ENCODE measurements at places on chromosomes 6 and 20.

DNA sequence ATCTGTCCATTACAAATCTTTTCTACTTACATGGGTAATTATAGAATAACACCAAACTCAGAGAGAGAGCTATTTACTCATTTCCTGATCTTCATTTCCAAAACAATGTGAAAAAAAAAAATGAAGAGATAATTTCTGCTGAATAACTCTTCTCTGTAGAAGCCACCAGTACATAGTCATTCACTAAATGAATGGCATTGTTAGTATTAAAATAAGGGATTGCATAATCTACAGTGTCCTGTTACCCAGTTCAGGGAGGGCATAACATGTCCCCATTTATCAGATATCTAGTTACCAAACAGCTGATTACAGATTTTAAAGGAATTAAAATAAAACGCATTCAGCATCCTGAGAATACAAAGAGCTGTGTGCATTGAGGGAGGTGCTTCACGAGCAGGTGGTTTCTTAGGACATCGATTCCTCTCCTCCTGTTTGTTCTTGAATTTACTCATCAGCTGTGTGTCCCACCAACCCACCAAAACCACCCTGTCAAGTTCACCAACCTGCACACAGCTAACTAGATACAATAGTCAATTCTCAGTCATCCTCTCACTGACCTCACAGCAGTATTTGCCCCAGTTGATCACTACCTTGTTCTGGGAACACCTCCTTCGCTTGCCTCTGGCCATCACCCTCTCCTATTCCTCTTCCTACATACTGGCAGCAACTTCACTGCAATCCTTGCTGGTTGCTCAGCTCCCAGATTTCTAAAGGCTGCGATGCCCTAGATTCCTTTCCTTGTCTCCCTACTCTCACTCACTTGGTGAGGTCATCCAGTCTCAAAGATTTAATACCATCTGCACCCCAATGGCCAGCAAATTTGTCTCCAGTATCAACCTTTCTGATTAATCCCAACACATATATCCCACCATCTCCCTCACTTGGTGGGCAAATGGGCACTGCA is 18.7 kb downstream of the CNKSR3 start:
- no peak for DNase-seq

DNA sequence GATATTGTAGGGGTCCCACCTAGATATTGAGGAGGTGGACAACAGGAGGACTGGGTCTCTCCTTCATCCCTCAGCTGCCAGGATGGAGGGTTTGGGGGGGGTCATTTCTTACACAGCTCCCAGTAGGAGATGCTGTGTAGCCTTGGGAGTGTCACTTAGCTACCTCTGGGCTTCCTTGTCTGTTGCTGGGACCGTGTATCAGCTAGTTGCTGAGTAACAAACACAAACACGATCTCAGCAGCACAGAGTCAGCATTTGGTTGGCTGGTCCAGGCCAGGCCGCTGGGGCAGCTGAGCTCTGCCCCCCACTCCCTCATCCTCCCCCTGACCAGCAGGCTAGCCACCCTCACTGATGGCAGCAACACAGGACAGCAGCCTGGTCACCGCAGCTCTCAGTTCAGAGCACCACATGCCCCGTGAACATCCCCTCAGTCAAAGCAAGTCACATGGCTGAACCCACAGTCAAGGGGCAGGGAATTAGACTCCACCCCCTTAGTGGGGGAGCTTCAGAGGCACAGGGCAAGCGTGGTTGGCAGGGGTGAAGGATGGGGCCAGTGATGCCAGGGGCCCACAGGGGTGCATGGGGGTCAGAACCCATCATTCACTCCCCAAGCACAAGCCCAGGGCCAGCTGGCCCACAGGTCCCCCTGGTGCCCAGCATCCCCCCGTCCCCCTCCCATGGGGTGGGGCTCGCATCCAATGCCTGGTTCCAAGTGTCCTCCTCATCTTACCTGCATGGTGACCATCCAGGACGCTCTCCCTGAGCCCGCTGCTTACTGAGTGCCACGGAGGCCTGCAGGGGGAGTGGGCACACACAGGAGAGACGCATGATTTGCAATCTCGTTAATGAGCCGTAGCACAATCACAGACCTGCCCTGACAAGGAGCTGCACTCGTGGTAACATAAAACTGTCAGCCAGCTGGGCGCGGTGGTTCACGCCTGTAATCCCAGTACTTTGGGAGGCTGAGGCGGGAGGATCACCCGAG is 112.4 kb downstream of the TAF4 start:
- no peak for DNase-seq

DNA sequence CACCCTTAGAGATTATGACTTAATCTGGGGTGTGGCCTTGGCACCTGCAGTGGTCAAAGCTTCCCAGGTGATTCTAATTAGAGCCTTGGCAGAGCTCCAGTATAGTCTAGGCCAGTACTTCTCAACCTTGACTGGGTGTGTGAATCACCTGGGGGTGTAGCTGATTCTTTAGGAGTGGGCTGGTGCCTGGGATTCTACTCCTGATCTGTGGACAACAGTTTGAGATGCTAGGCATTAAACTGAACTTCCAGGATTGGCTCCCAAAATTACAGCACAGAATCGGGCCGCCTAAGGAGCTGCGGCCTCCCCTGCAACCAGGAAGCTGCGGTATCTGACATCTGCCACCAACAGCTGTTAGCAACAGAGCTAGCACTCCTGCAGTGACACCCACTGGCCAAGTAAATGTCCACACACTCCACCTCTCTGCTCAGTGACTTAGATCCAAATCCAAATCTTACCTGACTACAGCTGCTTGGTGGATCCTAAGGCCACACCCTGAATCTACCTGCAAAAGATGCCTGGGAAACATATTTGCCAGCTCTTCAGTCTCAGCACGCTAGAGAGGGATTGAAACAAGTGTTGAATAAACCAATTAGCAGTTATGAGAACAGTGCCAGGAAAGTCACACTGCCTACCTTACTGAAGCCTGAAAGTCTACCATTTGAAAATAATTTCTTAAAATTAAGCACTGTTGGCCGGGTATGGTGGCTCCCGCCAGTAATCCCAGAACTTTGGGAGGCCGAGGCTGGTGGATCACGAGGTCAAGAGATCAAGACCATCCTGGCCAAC is 126.7 kb downstream of the UNC5CL start:
- peak; percentile 11 for DNase-seq

DNA sequence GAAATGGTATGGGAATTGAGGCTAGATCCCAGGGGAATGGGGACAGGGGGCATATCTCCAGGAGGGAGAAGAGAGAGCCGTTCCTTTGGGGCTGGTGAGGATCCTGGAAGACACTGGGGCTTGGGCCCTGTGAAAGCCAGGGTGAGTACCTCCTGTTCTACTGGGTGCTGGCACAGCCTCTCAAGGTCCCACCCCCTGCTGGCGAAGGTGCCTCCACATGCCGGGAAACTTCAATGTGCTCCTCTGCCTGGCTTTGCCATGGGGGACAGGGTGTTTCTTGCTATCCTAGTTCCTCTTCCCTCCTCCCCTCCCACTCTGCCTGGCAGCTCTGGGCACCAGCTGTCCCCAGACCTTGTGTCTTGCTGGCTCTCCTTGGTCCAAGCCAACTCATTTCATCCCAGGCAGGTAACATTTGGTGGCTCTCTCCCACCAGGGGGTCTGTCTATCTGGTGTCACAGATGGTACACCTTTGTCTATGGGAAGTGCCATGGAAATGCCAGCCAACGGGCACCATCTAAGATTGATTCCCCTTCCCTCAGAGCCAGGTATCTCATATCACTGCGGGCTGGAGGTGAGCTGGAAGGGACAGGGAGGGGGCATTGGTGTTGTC is 56.8 kb downstream of the MDGA1 start:
- DNase-seq: no peak

DNA sequence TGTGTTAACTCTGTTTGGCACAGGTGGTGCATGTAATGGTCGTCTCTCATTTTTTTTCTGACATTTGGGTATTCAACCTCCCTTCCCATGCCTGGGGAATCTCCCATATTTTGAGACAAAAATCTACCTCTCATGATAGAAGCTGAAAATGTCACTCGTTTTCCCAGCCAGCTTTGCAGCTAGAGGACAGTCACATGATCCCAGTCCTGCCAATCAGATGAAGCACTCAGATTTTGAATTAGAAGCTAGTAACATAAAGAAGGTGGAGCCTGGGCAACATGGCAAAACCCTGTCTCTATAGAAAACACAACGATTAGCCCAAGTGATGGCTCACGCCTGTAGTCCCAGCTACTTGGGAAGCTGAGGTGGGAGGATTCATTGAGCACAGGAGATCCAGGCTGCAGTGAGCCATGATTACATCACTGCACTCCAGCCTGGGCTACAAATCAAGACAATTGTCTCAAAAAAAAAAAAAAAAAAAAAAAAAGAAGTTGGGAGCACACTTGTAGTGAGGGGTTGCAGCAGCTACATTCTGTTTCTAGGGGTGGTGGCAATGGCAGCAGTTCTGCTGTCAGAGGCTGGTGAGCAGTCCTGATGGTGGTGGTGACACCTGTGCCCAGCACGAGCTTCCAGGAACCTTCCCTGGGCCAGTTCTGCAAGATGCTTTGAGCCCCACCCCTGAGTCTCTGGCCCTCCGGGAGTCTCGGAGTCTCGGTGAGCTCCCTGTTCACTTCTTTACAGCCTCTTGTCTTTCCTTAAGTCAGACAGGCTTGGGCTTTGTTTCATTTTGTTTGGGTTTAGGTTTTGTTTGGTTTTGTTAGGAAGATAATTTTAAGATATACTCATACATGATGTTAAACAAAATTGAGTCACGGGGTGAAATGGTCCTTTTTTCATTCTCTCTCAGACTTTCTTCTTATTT is 94.1 kb upstream of the KCNG1 start:
- no peak for DNase-seq

GRCh38 chr20:376750-377149 is 3.8 kb upstream of the TRIB3 start:
- DNase-seq: no peak

DNA sequence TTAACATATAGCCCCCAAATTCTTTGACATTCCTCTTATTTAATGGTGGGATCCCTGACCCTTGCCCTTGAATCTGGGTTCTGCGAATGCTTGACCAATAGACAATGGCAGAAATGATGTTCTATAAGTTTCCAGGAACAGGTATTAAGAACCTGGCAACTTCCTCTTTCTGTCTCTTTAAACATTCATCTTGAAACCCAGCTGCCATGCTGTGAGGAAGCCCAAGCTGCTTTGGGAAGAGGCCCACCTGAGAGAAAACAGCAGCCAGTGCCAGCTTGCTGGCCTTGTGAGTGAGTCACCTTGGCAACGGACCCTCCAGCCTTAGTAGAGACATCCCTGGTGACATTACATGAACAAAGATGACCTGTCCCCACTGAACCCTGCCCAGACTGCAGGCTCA is 45.2 kb upstream of the RALY start:
- no peak for DNase-seq

GRCh38 chr20:7975851-7976414 is 35.7 kb upstream of the HAO1 start:
- DNase-seq: no peak

- no peak for DNase-seq
Measured at GRCh38 chr20:59997896-59998295, 39.7 kb downstream of the CDH26 start.
